ENCODE measurements at places on chromosomes 5 and 9.

DNA sequence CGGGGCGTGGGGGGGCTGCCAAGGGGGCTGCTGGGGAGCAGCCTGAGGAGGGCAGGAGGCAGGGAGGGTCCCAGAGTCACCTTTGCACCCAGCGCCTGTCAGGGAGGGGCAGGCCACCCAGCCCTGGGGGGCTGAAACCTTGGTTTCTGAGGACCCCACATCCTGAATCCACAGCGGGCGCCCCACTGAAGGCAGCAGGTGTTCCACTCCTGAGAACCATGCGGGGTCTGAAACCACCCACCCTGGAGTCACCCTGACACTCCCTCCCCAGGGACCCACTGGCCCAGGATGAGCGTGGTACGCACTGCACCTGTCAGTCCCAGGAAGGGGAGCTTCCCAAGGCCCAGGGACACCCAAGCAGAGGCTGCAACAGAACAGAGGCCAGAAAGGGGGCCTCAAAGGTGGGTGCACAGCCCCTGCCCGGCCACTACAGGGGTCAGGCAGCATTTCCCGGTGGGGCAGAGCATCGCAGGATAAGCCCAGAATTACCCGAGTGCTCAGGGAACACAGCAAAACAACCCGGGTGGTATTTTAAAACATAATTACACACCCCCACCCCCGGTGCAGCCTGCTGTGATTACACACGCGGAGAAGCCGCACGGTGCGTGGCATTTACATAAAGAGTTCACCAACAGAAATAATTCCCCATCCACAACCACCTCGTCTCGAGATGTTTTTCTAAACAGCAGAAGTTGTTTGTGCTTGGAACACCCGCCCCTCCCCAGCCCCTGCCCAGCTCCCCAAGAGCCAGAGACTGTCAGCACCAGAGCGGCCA is 57.3 kb upstream of the UBAC1 start:
- DNase-seq = no peak

- no peak for DNase-seq
Observed at GRCh38 chr5:89065919-89066318, 182.9 kb upstream of the MEF2C start.

DNA sequence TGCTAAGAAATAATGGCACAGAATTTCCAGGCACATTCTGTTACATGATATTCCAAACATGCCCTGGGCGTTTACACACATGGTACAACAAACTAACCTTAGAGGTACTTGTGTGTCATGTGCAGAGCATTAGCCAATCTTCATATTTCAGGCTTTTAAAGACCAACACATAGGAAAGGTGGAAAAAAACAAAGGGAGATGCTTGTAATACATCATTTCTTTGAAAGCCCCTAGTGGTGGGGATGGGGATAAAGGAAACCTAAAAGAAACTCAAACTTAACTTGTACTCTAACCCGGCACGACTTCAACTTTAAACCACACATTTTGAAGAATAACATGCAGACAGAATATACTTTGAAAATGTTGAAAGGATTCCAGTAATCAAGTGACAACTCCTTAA is 133.6 kb downstream of the PTPRD start:
- no peak for DNase-seq

DNA sequence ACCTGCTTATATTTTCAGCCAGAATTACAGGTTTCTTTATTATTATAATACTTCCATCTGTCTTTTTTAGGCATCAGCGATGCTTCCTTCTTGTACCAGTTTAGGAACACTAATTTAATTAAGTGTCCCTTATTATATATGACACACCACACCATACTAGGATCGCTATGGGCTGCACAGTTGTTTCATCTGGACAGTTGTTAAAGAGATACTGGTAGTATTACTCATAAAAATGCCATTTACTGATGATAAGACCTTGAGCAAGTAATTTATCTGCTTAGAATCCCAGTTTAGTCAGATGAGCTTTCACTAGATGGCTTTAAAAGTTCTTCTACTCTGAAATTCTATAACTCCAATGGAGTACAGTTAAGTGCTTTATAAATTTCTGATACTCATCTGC is 17.1 kb downstream of the ARSK start:
- DNase-seq = no peak

GRCh38 chr5:176470539-176470938 is 22.4 kb downstream of the FAF2 start:
- DNase-seq = no peak

- DNase-seq = no peak
Observed at GRCh38 chr5:76547891-76548524, 75.2 kb downstream of the F2RL2 start.

DNA sequence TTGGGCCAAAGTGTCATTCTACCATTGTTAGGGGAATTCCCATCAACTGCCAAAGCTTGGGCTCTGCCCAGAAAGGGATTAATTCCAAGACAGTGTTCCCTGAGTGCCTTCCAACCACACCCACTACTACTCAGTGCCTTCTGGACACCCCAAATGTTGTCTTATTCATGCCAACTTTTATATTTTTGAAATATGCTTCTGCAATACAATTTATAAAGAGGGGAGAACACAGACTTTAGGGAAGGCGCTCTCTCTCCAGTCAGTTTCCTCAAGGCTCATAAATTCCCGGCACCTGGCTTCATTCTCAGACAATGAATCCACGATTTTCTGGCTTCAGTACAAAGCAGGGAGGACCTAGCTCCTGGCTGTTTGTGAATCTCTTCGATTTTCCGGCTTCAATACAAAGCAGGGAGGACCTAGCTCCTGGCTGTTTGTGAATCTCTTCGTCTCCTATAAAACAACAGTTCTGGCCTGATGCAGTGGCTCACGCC is 120.1 kb upstream of the MYO10 start:
- DNase-seq = peak; percentile 23

GRCh38 chr9:16090907-16091629 is 538.2 kb downstream of the CCDC171 start:
- DNase-seq = peak; percentile 55
